Omental fat pad (tissue), 4 donors: ENCODE measurements at places on chromosomes 6 and 20. TPM values are rescaled to one million over a fixed set of nuclear protein-coding genes. Genes with fewer than 3 reads are reported as not detected.

Gene COL10A1
- not detected for total RNA-seq

Gene TLDC2
- total RNA-seq, result not detected

Gene SLC25A27
- total RNA-seq, result 27.6 TPM

Gene COL20A1
- not detected for total RNA-seq

Gene IP6K3
- 0.19 TPM for total RNA-seq

Gene ZNF133
- 10.5 TPM for total RNA-seq

Gene AURKA
- total RNA-seq, result 3.9 TPM

Gene BPIFB1
- not detected for total RNA-seq

Gene FAM209A
- total RNA-seq, result not detected

Gene HLA-B
- 1,503 TPM for total RNA-seq

Gene RNF39
- total RNA-seq, result 0.36 TPM

Gene ARFGEF3
- 12.7 TPM for total RNA-seq

Gene FILIP1
- 6.4 TPM for total RNA-seq

Gene FGD2
- total RNA-seq, result 60.2 TPM

Gene CITED2
- total RNA-seq, result 97.6 TPM

Gene FAM209B
- not detected for total RNA-seq

Gene REM1
- 12.3 TPM for total RNA-seq
